ENCODE measurements at places on chromosomes 1 and 21.
A peak's percentile ranks its signal among the peaks of the same experiment; 100 is the strongest.

DNA sequence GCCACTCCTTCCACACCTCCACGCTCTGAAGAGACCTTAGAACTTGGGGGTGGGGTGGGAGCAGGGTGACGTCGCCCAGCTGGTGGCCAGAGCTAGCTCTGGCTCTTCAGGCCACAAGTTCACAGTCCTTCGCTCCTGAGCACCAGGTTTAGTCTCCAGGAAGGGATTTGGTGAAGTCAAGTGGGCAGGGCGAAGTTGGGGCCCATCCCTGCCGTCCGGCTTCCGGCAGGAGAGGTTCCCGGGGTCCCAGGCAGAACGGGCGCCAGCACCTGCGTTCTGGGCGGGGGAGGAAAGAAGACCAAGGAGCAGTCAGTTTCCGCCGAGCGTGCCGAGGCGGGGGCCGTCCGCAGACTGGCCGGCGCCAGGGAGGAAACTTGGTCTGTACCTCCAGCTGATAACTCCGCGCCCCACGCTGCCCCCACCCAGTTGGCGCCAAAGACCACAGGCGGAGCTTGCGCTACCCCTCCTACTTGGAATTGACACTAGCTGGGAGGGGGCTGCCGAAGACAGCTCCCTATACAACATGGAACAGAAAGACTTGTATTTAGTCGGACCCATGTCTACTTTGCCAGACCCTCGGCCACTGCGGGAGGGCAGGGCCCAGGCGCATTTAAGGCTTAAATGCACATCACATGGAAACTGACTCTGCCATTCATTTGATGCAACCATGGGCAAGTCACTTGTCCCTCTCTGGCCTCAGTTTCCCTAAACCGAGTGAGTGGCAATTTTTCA is 995 bp downstream of the ID3 start:
- DNase-seq, result no peak

DNA sequence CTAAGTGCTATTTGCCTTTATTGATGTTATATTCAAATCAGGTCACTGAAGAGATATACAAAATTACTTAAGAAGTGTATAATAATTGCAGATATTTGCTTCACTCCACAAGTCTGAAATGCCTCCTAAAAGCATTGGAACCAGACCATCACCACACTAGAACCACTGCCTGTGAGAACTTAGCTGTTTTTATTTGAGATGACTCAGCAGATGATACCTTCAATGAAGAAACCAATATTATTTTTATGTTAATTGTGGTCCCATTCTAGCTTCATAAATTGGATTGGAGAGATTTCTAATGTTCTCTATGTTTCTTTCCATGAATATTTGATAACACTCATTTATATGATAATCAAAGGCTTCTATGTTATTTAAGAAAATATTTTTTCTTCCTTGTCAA is 740.6 kb downstream of the KCNT2 start:
- no peak for DNase-seq

DNA sequence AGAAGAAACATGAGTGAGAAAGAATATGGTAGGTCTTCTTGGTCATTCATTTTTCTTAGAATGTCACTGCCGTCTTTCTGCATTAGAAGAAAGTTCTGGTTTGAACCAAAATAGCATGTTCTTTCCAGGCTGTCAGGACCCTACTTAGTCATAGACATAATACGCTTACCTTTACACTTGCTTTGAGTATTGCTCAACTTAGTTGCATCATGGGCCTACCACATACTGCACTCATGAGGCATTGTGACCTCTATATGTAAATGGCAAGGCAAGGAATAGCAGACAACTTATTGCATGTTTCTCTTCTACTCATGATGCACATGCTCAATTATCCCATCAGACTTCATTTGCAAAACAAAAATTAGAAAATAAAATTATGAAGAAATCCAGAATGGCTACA is 415.0 kb downstream of the HLX start:
- no peak for DNase-seq

GRCh38 chr1:116853680-116854402 is 55.9 kb upstream of the PTGFRN start:
- DNase-seq, result no peak

- DNase-seq, result no peak
Measured at GRCh38 chr1:170680428-170680827, 16.5 kb downstream of the PRRX1 start.

GRCh38 chr1:109914587-109915240 is 4.1 kb downstream of the CSF1 start:
- DNase-seq, result no peak

DNA sequence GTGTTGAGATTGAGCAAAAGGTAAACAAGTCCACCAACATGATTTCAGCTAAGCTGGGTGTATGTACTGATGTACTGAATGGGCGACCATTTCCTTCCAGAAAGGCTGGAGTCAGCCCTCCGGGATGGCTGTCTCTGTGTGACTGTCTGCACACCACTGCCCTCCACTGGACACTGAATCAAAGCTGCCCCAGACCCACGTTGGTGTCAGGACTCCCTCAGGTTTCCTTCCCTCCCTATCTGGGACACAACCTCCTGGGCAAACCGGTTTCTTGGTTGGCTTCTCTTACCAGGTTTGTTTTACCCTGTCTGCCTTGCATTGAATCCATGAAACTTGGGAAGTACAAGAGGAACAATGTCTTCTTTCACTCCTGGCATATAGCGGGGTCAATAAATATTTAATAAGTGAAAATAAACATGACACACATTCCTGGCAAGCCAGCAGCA is 5.3 kb upstream of the SRP9 start:
- DNase-seq, result no peak

GRCh38 chr1:50735443-50735842 is 224.6 kb downstream of the FAF1 start:
- DNase-seq, result no peak

- no peak for DNase-seq
Measured at GRCh38 chr1:203402629-203403337, 51.9 kb upstream of the FMOD start.

- DNase-seq, result no peak
Measured at GRCh38 chr1:110522560-110522959, 3.6 kb upstream of the KCNA10 start.

DNA sequence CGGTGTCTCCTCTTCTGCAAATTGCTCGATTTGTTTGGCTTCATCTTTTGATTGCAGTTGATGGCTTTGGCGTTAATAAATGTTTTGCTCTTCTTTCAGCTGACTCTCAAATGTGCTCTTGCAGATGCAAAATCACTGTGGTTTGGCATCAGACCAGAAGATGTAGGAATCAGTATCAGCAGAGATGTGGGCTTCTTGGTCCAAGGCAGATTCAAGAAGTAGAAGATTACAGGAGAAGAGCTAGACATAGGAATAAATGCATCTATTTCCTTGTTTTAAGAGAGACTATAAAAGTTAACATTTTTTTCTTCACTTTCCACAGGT is 59.8 kb upstream of the BACH1 start:
- no peak for DNase-seq

DNA sequence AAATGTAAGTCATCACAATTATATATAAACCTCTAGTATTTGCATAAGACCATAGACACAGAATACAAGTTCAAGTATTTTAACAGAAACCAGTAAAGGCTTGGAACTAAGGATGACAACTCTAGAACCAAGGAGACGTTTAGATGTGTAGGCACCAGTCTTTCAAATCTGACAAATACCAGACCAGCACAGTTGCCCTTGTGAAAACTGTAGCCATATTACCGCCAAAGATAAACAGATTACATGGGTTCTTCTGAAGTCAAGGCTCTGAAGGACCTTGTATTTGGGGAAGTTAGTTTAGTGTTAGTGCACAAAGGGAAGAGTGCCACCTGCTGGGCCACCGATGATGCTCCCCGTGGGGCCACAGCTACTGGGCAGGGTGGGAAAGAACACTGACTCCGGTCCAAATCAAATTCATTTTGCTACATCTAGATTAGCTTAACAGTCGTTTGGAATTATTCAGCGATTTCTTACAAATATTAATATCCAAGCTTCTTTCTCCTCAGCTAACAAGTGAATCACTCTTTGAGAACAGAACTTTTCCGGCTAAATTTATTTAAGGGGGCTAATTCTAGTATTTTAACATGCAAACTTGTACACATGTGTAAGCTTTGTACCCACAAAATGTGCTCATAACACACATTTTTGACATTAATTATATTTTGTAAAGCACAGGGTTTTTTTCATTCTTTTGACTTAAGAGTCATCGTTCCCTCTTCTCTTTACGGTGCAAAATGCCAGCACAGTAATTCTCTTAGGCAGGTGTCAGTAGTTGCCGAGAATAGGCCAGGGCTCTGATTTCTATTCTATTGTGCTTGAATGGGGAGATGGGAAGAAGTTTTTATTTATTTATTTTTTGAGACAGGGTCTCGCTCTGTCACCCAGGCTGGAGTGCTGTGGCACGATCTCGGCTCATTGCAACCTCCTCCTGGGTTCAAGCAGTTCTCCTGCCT is 8.0 kb upstream of the NIBAN1 start:
- DNase-seq, result peak; percentile 62

DNA sequence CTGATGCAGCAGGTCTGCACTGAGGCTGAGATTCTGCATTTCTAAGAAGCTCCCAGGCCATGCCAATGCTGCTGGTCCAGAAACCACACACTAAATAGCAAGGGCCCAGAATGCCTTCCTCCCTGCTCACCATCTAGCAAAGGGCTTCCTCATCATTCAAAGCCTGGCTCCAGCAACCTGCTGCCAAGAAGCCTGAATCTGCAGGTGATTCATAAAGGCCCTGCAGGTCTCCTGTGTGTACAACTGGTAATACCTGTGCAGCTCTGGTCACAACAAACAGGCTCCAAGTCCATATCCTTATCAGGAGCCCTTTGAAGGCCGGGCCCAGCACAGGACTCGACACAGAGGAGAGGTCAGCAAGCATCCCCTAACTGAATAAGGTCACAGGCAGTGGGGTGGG is 26.7 kb downstream of the GLIS1 start:
- DNase-seq, result no peak

DNA sequence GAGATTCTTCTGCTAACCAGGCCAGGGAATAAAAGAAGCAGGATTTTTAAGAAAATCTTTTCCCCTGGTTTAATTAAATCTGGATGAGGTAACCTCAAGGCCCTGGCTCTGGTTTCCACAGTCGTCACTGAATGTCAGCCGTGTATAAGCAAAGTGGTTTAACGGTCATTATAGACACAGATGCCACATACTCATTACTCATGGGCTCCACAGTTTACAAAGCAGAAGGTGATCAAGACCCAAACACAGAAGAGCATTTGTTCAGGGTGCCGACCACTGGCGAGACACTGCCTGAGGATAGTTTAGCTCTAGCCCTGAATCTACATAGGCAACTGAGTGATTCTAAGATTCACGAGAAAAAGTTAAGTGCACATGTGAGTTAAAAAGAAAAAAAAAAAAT is 27.8 kb upstream of the RAP1GAP start:
- no peak for DNase-seq

DNA sequence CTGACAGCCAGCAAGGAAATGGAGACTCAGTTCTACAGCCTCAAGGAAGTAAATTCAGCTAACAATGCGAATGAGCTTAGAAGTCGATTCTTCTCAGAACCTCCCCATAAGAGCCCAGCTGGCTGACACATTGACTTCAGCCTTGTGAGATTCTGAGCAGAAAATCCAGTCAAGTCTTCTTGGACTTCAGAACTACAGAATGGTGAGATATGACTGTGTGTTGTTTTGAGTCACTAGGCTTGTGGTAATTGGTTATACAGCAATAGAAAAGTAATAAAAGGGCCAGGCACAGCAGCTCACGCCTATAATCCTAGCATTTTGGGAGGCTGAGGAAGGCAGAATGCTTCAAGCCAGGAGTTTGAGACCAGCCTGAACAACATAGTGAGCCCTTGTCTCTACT is 161.8 kb upstream of the IVNS1ABP start:
- DNase-seq, result no peak

GRCh38 chr21:38477226-38477625 is 21.1 kb downstream of the ERG start:
- no peak for DNase-seq

DNA sequence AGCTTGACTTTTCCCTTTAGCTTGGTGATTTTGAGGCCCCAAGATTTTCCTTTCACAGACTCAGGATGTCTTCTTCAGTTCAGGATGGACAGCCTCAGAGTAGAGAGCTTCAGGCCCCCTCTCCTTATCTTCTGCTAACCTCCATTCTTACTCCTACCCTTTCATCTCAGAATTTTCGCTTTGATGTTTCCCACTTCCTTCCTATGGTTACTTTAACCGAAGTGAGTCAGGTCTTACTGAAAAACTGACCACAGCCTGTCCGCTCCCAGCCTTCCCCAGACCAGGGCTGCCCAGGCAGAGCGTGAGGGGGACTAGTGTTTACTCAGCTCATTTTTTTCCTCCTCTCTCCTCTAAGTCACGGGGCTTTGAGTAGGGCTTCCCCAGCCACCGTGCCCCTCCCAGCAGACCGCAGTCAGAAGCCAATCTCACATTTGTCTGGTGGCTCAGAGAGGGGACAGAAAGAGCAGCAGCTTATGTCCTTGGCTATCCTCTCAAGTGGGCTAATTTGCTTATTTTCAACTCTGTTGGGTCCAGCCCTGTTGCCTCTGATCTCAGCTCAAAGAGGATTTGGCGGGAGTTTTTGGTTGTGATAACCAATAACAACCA is 4.2 kb upstream of the IL19 start:
- DNase-seq, result peak; percentile 45

- no peak for DNase-seq
Measured at GRCh38 chr1:88169939-88170338, 514.1 kb upstream of the PKN2 start.

- DNase-seq, result no peak
Measured at GRCh38 chr1:233379869-233380438, 52.4 kb downstream of the MAP3K21 start.

DNA sequence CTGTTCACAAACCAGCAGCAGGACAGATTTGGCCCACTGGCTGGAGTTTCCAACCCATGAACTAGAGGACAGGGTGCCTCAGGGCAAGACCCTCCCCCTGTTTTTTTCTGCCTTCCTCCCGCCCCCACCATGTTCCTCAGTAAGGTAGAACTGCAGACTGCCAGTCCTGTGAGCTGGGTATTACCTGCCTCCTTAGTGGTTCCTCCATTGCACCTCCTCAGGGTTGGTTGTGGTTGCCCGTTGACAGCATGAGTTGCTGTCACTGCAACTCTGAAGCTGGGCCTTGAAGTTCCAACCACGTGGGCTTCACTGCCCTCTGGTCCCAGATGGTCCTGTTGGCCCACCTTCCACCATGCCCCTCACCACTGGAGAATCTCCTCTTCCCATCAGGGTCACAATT is 28.8 kb downstream of the TENT5C start:
- no peak for DNase-seq

- DNase-seq, result no peak
Measured at GRCh38 chr21:34979383-34979782, 69.7 kb downstream of the RUNX1 start.

DNA sequence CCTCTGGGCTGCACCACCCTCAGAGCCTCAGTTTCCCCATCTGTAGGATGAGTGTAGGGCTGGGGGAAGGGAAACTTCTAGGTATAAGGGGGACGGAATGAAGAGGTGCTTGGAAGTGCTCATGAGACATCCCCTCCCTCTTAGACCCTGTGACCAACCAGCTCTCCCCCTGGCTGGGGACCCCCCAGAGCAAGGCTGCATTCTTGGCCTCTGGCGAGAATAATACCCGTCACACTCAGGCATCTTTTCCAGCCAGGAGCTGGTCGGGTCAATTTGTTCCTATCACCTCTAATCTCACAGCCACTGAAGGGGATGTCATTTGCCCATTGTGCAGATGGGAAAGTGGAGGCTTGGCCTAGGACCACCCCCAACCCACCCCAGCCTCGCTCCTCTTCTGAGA is 443.0 kb downstream of the PTPRU start:
- no peak for DNase-seq
